ENCODE measurements at places on chromosomes 3 and 15. TPM values are rescaled to one million over a fixed set of nuclear protein-coding genes. Genes with fewer than 3 reads are reported as not detected.

GRCh38 chr15:87604857-87605446 lies 651.6 kb downstream of the NTRK3 start:
- H3K27me3 ChIP-seq: no peaks in the 10 kb centered on the region
- no peak overlapping the region for H3K4me3 ChIP-seq
- H3K4me1 ChIP-seq: no peaks in the 10 kb centered on the region

GRCh38 chr15:26232691-26233090 lies 369.6 kb upstream of the ATP10A start:
- H3K27me3 ChIP-seq: no peaks in the 10 kb centered on the region
- DNase-seq: no peak
- no peaks in the 10 kb centered on the region for H3K36me3 ChIP-seq
- no peak overlapping the region for H3K4me3 ChIP-seq
- H3K27ac ChIP-seq: no peak overlapping the region

DNA sequence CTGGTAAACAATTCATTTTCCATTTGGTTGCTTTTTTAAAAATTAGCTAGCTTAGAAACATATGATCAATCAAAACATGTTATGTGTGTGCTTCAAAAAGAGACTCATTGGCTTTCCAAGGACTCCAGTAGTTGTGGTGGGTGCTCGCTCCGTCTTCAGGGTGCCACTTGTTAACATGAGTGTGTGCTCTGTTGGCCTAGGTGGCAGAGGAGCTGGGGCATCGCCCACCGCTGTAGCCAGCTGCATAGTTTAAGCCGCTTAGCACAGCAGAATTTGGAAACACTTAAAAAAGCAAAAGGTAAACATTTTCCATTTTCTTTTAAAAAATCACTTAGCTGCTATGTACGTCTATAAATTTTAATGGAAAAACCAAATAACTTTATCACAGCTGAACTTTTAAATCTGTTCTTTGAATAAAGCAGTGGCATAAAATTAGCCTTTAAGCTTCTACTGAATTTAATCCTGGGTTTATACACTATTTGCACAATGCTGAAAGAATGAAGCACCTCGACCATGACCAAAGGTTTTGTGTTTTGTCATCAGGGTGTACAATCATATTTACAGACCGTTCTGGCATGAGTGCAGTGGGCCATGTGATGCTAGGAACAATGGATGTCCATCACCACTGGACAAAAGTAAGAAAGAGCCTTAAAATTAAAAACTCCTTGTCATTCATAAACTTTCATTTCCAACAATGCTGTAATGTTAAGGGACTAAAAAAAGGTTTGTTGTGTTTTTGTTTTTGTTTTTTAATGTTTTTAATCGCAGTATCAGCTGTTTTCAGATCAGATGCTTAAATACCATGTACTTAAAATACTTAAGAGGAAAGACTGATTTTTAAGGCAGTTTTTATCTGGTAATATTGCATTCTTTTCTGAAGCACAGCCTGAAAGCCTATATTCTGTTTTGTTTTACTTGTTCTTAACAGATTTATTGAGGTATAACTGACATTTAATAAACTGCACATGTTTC lies 57.9 kb downstream of the TCAIM start:
- peaks cover 5% of the 10 kb centered on the region for H3K36me3 ChIP-seq
- no peak overlapping the region for H3K27ac ChIP-seq
- DNase-seq: no peak
- H3K4me3 ChIP-seq: no peak overlapping the region
- no peaks in the 10 kb centered on the region for H3K4me1 ChIP-seq

DNA sequence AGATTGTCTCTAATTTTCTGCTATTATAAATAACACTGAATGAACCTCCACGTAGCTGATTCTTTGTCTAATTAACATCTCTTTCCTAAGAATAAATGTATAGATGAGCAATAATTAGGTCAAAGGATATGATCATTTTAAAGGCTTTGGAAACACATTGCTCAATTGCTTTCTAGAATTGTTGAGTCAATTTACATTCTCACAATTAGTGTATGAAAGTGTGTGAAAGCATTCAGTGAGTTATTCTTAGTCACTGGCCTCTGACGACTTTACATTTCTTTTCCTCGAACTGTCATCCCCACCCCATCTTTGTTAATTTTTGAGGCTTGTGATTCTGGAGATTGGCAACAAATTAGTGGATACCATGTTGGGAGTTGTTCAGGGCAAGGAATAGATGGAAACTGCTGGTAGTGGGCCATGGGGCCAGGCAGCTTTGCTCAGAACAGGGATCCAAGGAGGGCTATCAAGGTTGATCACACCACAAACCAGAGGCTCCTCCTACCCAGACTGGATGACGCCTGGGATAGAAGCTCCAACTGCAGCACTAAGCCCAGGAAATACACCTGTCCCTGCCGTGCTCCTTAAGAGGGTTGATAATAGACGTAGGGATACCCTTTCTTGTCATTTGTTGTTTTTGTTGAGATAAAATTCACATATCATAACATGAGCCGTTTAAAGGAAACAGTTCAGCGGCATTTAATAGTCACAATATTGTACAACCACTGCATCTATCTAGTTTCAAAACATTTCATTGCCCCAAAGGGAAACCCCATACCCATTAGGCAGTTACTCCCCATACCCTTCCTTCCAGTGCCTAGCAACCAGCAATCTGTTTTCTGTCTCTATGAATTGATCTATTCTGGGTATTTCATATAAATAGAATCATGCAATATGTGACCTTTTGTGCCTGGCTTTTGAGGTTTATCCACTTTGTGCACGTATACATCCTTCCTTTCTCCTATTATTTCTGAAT lies 27.9 kb downstream of the EIF1B start:
- H3K36me3 ChIP-seq: no peaks in the 10 kb centered on the region
- no peak overlapping the region for H3K4me3 ChIP-seq
- no peaks in the 10 kb centered on the region for H3K4me1 ChIP-seq

DNA sequence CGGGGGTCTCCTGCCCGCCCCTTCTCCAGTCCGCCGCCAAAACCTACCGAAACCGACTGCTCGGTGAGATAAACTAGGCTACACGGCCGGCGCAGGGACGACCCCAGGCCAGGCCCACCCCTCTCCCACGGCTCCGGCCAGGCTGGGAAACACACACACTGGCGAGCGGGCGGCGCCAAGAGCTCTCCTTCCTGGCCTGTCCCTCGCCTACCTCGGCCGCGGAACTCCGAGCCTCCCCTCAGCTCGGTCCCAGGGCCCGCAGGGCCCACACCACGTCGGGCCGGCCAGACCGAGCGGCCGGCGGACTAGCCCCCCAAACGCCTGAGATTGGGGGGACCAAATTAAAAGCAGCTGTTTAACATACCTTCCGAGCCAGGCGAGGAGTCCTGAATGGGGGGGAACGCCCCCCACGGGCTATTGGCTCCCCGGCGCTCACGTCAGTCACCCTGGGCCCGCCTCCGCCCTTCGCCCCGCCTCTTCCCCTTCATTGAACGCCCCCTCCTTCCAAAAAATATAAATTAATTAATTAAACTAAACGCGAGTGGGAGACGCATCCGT lies 4.0 kb upstream of the SIN3A start:
- no peaks in the 10 kb centered on the region for H3K36me3 ChIP-seq
- H3K4me1 ChIP-seq: peaks cover 11% of the 10 kb centered on the region
- peak; percentile 65 for DNase-seq
- H3K27me3 ChIP-seq: no peaks in the 10 kb centered on the region
- H3K4me3 ChIP-seq: peak overlapping the region; percentile 60

DNA sequence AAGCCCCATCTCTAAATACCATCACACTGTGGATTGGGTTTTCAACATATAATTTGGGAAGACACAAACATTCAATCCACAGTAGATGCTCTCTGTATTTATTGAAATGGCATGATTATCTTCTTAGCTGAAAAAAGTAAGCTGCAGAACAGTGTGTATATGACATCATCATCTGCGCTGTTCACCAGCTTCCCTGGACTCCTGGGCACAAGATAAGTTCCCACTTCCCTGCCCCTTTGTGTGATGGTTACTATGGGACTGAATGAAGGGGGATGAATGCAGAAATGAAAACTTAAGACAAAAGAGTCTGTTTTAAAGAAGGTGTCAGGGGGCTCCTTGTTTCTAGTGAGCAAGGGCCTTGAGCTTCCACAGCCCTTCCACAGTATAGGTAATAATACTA lies 20.0 kb upstream of the GPD1L start:
- H3K27me3 ChIP-seq: no peaks in the 10 kb centered on the region
- DNase-seq: no peak
- no peak overlapping the region for H3K4me3 ChIP-seq
- H3K27ac ChIP-seq: no peak overlapping the region

- H3K4me3 ChIP-seq: no peak overlapping the region
- peaks cover 8% of the 10 kb centered on the region for H3K4me1 ChIP-seq
- no peak overlapping the region for H3K27ac ChIP-seq
Measured at GRCh38 chr3:5136919-5137429, 14.9 kb downstream of the ARL8B start.

DNA sequence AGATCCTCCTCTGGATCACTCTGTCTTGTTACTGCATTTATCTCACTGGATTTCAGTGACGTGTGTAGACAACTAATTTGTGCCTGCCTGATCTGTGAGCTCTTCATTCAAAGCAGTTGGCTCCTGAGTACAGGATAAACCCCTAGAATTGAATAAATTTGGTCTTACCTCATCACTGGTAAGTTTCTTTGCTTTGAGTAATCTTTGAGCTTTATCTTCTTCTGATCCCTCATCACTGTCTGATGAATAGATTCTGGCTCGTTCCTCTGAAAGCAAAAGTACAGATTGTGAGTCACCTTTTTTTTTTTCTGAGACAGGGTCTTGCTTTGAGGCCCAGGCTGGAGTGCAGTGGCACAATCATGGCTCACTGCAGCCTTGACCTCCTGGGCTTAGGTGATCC lies 24.5 kb downstream of the LEO1 start:
- H3K27me3 ChIP-seq: no peaks in the 10 kb centered on the region
- H3K4me3 ChIP-seq: no peak overlapping the region
- H3K4me1 ChIP-seq: no peaks in the 10 kb centered on the region

The GOLGA8F gene
- polyA plus RNA-seq: not detected

The ANKUB1 gene
- not detected for polyA plus RNA-seq

The CDHR4 gene
- polyA plus RNA-seq: not detected

The SAMMSON gene
- not detected for polyA plus RNA-seq

All from IMR-90 (cell line).